ENCODE measurements at places on chromosomes 6 and 20. TPM values are rescaled to one million over a fixed set of nuclear protein-coding genes. Genes with fewer than 3 reads are reported as not detected.

FOXA2 gene
- not detected for total RNA-seq

TAGAP gene
- total RNA-seq = 2.5 TPM

GRCh38 chr6:138815221-138815620 lies 19.3 kb downstream of the ECT2L start:
- no peak for DNase-seq

DYNLT2 gene
- 2.4 TPM for total RNA-seq

FLOT1 gene
- 40.0 TPM for total RNA-seq

GRCh38 chr6:157059781-157060180 lies 263.5 kb downstream of the TMEM242 start:
- DNase-seq = no peak

SIRPB1 gene
- total RNA-seq = 0.26 TPM
